ENCODE measurements at places on chromosomes 13 and 19.

GRCh38 chr13:29563941-29564340, 31.5 kb downstream of the SLC7A1 start:
- DNase-seq, result no peak

DNA sequence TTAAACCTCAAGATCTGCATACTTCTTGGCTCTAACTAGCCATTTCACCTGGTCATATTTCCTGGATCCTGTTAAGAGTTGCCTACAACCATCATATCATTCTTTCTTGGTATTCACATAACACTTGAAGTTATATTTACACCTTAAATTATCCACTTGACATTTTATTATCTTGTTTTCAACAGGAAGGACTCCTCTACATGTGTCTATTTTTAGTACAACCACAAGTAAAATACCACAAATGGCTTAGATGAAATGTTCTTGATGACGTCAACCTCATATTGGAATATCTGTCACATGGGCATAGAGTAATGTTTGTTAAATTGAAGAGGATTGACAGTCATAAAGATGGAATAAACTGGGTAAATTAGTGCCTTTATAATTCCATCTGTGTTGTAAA, 9.4 kb downstream of the PCDH20 start:
- no peak for DNase-seq

GRCh38 chr13:65605396-65605795, 1624.7 kb downstream of the PCDH9 start:
- DNase-seq, result no peak

DNA sequence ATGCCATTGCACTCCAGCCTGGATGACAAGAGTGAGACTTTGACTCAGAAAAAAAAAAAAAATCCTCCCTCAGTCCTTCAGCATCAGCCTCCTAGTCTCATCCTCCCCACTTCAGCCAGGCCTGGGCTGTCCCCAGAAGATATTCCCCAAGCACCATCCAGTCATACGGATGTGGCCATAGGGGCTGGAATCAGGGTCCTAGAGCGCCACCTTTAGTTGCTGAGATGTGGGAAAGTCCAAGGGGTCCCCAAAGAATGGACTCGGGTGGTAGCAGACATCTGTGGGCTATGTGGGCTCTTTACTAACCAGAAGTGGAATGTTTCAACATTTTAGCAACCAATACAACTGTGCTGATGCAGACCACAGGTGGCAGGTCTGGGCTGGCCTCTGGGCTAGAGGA, 3.1 kb upstream of the TYROBP start:
- DNase-seq, result no peak

DNA sequence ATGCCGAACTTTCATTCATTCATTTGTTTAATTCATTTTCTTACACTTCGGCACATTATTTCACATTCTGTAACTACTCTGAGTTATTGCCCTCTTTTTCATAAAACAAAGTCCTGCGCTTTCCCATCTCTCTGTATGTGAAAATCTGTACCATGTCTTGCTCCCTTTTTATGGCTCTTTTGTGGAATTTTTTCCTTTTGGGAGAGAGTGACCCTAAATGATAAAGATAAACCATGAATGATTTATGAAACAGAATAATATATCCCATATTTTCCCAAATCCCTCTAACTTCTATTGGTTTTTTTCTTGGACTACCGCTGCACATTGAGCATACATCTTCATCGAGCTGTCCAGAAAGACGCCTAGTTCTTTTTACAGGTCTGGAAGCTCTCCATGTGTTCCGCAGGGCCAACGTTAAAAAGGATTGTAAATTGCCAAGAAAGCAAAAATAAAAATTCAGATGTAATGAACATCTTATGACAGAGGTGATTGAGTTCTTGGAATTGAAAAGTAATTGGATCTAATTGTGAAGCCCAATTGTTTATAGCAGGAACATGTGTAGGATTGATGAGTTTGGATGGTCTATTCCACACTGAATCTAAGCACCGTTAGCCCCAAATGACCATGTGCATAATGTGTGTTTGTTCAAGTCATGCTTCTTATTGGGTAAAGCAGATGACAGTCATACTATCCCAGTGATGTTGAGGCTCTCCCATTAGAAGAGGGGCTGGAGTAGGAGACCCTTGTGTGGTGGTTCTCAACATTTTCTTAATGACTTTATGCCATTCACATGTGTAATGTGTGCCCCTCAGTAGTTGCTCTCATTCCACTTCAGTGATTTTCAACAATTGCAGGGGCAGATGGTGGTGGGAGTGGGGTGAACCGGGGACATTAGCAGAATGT, 378.9 kb downstream of the DLEU7 start:
- DNase-seq, result no peak

- DNase-seq, result no peak
Observed at GRCh38 chr13:81487151-81487550, 1146.2 kb upstream of the SPRY2 start.

GRCh38 chr13:37109051-37109678, 3.7 kb upstream of the CSNK1A1L start:
- DNase-seq, result no peak

DNA sequence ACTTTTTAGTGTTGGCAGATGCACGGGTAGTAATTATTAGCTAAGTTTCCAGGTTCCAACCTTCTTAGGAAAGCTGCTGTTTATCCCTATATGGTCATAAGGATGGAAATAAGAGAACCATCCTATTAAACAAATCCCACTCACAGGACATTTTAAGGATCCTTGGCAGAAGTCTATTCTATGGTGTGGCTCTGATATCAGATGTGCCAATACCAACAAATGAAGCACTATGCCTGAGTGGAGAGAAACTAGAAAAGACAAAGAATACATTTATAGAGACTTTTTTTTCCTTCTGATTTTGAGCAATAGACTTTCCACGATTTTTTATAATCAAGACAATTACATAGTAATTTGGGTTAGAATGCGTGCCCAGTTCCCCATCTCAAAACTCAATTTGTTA, 12.6 kb downstream of the PCDH17 start:
- no peak for DNase-seq

DNA sequence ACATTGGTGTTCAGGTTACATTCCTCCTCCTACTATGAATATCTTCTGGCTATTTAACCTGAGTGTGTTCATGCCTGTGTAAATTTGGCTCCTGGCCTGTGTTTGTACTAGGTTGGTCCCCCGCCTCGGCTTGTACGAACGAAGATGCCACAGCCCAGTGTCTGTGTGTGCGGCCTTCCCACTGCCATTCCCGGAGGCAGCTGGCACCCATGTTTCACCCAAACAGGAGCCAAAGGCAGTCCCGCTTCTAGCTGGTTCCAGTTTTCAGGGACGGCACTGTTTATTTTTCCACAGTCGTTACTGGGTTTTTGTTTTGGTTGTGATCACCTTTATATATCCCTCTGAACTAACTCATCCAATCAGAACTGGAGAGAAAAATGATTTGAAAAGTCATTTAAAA, 102.5 kb upstream of the ZNF536 start:
- DNase-seq, result no peak

GRCh38 chr13:99305158-99305557, 2.0 kb downstream of the GPR183 start:
- no peak for DNase-seq

DNA sequence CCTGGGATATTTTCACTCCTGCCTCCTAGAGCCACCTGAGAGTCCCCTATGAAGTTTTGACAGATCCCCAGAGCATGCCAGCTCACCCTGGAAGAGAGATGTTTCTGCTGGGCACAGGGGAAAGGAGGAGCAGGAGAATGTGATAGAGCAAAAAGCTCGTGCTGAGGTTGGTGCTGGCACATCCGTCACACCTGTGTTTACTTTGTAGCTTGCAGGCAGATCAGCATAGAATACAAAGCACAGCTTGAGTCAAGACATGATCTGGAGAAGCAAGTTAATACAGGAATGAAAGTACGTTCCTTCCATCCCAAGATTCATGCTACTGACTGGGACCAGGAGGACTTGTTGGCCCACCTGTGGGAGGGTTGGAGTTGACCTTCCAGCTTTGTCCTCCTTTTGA, 46.1 kb downstream of the HSPH1 start:
- DNase-seq, result no peak

GRCh38 chr19:43124360-43124759, 41.9 kb upstream of the PSG2 start:
- no peak for DNase-seq

DNA sequence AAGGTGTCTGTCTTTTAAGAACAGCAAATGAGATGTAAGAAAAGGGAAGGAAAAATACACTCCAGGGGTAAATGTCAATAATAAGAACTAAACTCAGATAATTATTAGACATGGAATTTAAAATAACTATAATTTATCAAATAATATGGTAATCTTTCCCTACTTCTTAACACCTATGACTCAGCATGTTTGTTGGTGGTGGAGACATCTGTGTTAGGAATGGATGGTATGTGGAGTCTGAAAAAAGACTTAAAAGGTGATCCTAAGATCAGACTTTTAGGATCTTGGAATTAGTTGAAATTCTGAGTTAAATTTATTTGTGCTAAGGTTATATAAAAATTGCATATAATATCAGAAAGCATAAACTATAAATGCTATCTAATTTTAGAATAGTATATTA, 915.1 kb downstream of the SLITRK5 start:
- no peak for DNase-seq

- no peak for DNase-seq
Observed at GRCh38 chr13:37175996-37176395, 70.5 kb upstream of the CSNK1A1L start.

DNA sequence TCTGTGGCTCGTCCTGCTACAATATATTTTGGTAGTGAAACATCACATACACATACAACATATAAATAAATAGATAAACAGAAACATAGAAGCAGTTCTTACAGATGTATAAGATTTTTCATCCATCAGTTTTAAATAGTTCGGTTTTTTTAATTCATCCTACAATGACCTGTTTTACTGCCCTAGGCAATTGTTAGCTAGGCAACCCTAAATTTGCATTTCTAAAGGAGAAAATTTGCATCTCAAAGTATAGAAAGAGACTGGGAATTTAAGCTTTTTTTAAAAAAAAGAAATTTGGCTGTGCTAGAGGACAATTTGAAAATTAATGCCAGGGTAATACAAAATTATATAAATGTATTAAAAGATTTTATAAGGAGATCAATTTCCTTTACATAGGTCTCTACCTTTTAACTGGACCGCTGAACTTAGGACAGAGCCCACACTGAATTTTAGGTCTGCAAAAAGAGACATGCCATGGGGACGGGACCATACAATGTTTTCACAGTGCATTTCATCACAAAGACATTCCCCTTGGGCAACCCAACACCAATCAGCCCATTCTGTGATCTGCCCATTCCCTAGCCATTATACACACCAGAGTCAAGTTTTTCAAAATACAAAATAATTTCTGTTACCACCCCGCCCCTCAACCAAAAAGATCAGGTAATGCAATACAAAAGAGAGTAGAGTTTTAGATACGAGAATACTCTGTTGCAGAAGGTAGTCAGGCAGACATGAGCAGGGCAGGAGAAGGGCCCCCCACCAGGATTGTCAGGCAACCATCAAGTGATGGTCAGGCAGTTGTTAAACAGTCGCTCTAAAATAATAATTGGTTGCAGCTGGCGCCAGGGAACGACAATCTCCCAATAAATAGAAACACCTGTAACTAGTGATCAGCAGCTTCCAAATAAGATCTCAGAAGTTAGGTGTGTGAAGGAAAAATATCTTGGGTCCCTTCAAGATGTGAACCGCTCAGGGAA, 299.7 kb upstream of the SGCG start:
- no peak for DNase-seq

- no peak for DNase-seq
Observed at GRCh38 chr13:25447396-25447795, 75.6 kb downstream of the ATP8A2 start.

DNA sequence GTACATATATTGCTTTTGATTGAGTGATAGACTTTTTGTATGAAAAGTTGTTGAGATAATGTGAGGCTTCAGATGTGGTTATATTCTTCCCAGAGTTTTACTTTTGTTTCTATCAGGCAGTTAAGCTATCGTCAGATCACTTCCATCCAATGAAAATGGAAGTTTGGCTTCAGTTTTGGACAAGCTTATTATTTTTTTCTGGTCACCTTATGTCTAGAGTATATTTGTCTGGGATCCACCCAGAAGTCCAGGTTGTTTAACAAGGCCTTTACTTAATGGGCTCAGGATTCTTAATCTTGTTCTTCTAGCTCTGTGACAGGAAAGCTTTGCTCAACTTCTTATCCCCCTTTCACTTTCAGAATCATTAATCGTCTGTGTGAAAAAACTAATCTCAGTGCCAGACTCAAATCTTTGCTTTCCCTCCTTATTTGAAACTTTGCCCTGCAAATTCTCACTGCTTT, 150.9 kb downstream of the PDS5B start:
- DNase-seq, result no peak

- DNase-seq, result peak; percentile 50
Observed at GRCh38 chr19:10872546-10873107, 1.3 kb downstream of the CARM1 start.

GRCh38 chr13:21088534-21088933, 27.1 kb upstream of the LATS2 start:
- no peak for DNase-seq

GRCh38 chr13:47646298-47646697, 354.8 kb downstream of the SUCLA2 start:
- DNase-seq, result no peak

- no peak for DNase-seq
Observed at GRCh38 chr19:30450100-30450499, 77.9 kb downstream of the ZNF536 start.

DNA sequence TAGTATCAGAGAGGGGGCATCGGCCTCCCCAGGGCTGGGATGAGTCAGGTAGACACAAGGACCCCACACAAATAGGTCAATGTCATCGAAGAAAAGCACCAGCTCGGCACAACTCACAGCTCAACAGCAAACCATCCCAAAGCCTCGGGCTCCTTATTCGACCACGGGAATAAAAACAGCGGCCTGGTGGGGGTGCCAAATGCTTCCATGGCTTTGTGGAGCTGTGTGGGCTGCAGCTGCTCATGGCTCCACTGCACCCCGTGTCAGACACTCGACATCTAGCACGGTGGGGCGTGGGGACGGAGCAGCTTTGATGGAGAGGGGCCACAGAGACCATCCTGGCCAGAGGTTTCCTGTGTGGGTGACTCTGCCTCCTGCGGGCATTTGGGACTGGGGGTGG, 212.5 kb upstream of the SOX1 start:
- no peak for DNase-seq

DNA sequence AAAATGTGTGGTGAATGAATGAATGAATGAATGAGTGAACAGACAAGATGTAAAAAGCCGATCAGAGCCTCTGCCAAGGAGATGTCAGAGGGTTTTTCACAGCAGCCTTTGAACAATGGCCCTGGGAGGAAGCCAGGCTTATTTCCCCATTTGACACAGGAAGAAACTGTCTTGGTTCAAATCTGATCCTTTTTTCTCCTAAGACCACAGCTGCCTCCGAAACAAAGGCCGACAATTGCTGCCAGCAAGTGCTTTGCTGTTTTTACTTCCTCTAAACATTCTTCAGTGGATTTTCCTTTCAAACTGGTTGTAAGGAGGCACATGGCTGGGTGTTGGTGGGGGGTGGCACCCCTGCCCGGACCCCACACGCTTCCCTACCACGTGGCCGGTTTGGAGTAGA, 44.2 kb upstream of the HOMER3 start:
- no peak for DNase-seq

DNA sequence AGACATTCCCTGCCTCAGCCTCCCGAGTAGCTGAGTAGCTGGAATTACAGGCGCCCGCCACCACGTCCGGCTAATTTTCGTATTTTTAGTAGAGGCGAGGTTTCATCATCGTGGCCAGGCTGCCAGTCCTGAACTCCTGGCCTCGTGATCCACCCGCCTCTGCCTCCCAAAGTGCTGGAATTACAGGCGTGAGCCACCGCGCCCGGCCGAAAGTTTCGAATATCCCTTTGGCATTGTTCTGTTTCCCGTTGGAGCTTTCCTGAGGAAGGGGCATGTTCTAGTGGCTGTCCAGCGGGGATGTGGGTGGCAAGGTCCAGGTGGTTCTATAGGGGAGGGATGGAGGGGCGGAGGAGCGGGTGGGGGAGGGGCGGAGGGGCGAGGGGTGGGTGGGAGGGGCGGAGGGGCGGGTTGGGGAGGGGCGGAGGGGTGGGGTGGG, 2.1 kb upstream of the BSG start:
- DNase-seq, result peak; percentile 31
